Spinal cord (tissue), 10 donors: ENCODE measurements at places on chromosomes 16 and 17. TPM values are rescaled to one million over a fixed set of nuclear protein-coding genes. Genes with fewer than 3 reads are reported as not detected.

GRCh38 chr16:72501739-72502593, 330.0 kb upstream of the PMFBP1 start:
- H3K4me3 ChIP-seq = no peak overlapping the region
- no peaks in the 10 kb centered on the region for H3K36me3 ChIP-seq
- DNase-seq = no peak
- no peak overlapping the region for H3K27ac ChIP-seq
- no peaks in the 10 kb centered on the region for H3K4me1 ChIP-seq
- H3K27me3 ChIP-seq = no peaks in the 10 kb centered on the region

DNA sequence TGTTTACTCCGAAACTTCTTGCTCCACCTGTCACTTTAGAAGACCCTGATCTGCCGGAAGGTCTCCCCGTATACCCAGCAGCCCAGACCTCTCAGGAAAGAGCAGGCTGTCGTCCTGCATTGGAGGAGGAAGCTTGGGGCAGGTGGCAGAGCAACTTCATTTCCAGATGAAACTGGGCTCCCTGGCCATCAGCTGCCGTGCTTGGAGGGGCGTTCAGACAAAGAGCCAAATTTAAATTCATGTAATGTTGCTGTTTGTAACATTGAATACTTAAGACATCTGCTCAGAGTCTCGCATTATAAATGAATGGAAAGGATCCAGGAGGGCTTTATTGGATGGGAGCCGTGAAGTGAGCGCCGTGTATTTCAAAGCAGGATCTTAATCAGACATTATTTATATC, 628.5 kb downstream of the MAF start:
- no peak overlapping the region for H3K27ac ChIP-seq
- H3K27me3 ChIP-seq = no peaks in the 10 kb centered on the region
- no peaks in the 10 kb centered on the region for H3K36me3 ChIP-seq
- H3K4me3 ChIP-seq = no peak overlapping the region

Gene RNU2-1
- total RNA-seq = not detected

Gene SSTR5
- total RNA-seq = 0.69 TPM

Gene AXIN1
- 8.5 TPM for total RNA-seq
